ENCODE measurements at places on chromosomes 6 and 20. TPM values are rescaled to one million over a fixed set of nuclear protein-coding genes. Genes with fewer than 3 reads are reported as not detected.

TENT5A gene
- 2.9 TPM for total RNA-seq

F13A1 gene
- total RNA-seq = 58.9 TPM

GPX5 gene
- not detected for total RNA-seq

CAP2 gene
- 344 TPM for total RNA-seq

SCRT2 gene
- total RNA-seq = not detected

DEFB132 gene
- not detected for total RNA-seq

POFUT1 gene
- 16.3 TPM for total RNA-seq

ARMH2 gene
- not detected for total RNA-seq

SRXN1 gene
- total RNA-seq = 30.7 TPM

ULBP2 gene
- total RNA-seq = 0.69 TPM

JPH2 gene
- 76.6 TPM for total RNA-seq

SAPCD1 gene
- 0.59 TPM for total RNA-seq

WDR27 gene
- total RNA-seq = 14.4 TPM

TNNC2 gene
- total RNA-seq = 3,666 TPM

HLA-DRA gene
- total RNA-seq = 49.2 TPM

C6orf15 gene
- total RNA-seq = not detected

BEND6 gene
- 1.1 TPM for total RNA-seq

IRF4 gene
- 0.27 TPM for total RNA-seq

PLCG1 gene
- 33.1 TPM for total RNA-seq

ZSCAN16 gene
- total RNA-seq = 2.0 TPM

KIAA1755 gene
- 0.27 TPM for total RNA-seq

CFAP206 gene
- total RNA-seq = not detected

PRPH2 gene
- 4.9 TPM for total RNA-seq

RSPH4A gene
- total RNA-seq = 0.71 TPM
